Progenitor cell of endocrine pancreas (in vitro differentiated cells): ENCODE measurements at places on chromosomes 4 and X. TPM values are rescaled to one million over a fixed set of nuclear protein-coding genes. Genes with fewer than 3 reads are reported as not detected.

DNA sequence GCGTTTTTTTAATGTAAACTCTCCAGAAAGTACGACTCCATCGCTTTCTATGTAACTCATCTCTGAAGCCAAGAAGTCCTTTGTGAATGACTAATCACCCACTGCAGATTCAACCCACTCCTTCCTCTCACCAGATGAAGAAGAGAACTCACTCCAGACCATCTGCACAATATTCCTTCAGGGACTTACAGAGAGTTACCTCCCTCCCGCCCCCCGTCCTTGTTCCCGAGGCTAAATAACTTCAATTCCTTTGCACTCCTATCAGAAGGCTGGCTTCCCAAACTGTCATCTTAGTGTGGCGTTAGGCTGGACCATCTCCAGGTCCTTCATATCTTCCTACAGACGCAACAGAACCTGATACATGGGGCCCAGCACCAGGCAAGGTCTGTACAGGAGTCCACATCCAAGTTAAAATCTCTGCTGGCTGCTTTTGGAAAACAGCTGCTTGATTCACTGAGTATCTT, 82.4 kb downstream of the AFAP1 start:
- DNase-seq = no peak

- DNase-seq = peak; percentile 47
Observed at GRCh38 chrX:49291615-49292337, 11.7 kb upstream of the GAGE10 start.

DNA sequence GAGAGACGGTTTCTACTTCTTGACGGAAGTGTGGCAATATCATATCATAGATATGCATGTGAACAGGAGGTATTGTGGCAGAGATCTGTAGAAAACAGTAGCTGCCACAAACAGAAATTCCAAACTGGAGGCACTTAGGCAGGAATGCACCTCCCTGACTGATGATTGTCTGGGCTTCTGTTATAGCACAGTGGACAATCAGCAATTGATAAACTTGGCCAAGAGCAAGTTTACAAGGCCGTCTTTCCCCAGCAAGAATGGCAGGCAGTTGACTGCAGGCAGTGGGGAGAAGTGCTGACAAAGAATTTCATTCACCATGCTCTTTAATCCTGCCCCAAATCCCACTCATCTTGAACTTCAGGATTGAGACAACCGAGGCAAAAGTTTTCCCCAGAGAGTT, 114.4 kb upstream of the STOX2 start:
- DNase-seq = no peak

The PLP1 gene
- total RNA-seq = 0.46 and 0.95 TPM in 2 replicates

The ANXA3 gene
- total RNA-seq = 108 and 123 TPM in 2 replicates

The FGA gene
- total RNA-seq = 13.5 and 18.2 TPM in 2 replicates
